Right lung (tissue), 10 donors: ENCODE measurements at places on chromosomes 7 and 10. TPM values are rescaled to one million over a fixed set of nuclear protein-coding genes. Genes with fewer than 3 reads are reported as not detected.

The CFAP43 gene
- 10.1 TPM for polyA plus RNA-seq

DNA sequence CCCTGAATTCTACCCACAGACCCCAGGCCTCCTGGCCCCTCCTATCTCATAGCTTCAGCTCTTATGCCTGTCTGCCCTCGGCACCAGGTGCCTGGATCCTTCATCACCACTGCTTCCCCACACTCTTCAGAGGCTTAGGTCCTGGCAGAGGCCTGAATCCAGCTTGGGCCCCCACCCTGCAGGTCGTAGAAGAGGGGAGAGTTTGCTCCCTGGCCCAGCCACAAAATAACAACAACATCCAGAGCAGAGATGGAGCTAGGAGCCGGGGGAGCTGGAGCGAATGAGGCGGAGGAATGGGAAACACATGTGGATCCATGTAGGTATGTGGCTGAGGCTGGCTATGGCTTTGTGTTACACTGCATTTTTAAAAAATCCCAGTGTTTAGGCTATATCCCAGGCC lies 7.8 kb upstream of the OPN4 start:
- no peak for DNase-seq

GRCh38 chr7:138245682-138246081 lies 169.4 kb downstream of the AKR1D1 start:
- DNase-seq = no peak

DNA sequence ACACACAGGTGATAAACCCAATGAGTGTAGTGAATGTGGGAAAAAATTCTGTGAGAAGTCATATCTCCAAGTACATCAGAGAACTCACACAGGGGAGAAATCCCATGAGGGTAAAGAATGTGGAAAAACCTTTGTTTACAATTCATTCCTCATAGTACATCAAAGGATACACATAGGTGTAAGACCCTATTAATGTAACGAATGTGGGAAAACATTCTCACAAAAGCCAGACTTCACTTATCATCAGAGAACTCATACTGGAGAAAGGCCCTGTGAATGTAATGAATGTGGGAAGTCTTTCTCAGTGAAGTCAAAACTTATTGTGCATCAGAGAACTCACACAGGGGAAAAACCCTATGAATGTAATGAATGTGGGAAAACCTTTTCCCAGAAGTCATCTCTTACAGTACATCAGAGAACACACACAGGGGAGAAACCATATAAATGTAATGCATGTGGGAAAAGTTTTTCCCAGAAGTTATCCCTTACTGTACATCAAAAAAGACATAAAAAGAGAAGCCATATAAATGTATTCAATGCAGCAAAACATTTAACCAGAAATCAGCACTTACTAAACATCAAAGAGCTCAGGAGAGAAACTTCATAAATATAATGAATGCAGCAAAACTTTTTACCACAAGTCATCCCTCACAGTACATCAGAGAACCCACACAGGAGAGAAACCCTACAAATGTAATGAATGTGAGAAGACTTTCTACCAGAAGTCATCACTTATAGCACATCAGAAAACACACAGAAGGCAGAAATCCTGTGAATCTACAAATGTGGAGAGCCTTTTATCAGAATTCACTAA lies 49.8 kb downstream of the ZNF239 start:
- no peak for DNase-seq

- DNase-seq = no peak
Measured at GRCh38 chr10:67098461-67098860, 172.6 kb downstream of the LRRTM3 start.

DNA sequence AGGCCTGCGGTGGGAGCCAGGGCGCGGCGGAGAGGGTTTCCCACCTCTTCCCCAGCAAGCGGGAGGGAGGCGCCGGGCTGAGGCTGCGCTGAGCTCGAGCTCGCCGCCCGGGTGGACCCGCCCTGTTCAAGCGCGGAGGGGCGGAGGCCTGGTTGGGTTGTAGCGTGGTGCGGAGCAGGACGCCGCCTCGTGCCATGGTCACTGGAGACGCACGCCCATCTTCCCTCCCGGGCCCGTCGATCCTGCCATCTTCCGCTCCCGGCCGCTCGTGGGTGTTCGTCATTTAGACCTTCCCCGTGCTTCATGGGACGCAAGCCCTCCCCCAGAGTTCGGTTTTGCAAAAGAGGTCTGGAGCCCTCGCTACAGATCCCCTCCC lies 9.3 kb upstream of the EN2 start:
- DNase-seq = no peak

DNA sequence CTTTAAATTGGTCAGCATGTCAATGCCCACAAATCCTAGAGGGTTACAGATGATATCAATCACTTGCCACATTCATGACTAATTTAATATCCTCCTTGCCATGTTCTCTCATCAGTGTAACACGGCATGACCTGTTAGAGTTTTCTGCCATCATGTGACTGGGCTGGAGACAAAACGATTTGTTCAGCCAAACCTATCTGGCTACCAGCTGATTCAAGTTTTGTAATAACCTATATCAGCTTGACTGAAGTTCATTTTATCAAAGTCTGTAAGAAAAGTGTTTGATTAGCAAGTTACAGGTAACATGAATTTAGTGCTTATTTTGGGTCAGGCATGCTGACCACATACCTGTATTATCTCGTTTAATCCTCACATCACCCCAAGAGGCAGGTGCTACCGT lies 25.7 kb downstream of the NEUROD6 start:
- DNase-seq = no peak

The IDI2 gene
- polyA plus RNA-seq = 0.19 TPM

The SERPINE1 gene
- 3.6 TPM for polyA plus RNA-seq

DNA sequence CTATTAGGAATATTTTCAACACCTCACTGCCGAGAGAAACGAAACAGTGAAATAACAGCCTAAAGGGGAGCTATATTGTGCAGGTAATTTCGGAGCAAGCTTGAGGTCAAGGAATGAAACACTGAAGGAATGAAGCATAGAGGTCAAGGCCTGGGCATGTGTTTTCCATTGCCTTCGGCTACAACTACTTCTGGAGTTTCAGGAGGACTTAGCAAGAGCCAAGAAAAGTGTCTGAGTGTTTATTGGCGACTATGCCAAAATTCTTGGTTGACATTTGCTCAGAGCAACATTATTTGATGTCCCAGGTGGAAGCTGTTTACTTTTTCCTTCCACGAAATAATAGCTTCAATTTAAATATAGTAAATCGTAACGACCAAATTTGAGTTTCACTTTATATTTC lies 89.6 kb upstream of the IFRD1 start:
- DNase-seq = no peak

The TDRD1 gene
- polyA plus RNA-seq = 0.40 TPM

The PDIA4 gene
- 142 TPM for polyA plus RNA-seq

The GGCT gene
- 64.9 TPM for polyA plus RNA-seq

DNA sequence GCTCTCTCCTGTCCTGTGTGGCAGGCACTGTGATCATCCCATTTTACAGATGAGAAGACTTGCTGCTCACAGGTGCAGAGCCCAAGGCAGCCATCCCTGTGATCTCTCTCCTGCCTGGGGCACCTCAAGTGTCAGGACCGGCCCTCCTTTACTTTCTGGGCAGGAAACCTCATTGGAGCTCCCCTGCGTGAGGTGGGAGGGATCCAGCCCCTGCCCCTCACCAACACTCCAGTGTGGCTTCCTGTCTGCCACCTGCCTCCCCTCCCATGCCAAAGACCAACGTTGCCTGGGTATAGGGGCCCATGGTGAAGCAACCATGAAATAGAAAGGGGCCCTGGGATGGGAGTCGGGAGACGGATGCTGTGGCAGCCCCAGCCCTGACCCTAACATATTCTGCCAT lies 91.2 kb upstream of the MYL10 start:
- DNase-seq = no peak

The CCT6A gene
- 191 TPM for polyA plus RNA-seq
